ENCODE measurements at places on chromosomes 16 and 17. TPM values are rescaled to one million over a fixed set of nuclear protein-coding genes. Genes with fewer than 3 reads are reported as not detected.

Gene C1QL1
- total RNA-seq, result 0.38 TPM

Gene GEMIN4
- 43.0 TPM for total RNA-seq

Gene KRT40
- total RNA-seq, result not detected

Gene FBXL16
- total RNA-seq, result 4.2 TPM

Gene SLC47A1
- total RNA-seq, result 0.19 TPM

DNA sequence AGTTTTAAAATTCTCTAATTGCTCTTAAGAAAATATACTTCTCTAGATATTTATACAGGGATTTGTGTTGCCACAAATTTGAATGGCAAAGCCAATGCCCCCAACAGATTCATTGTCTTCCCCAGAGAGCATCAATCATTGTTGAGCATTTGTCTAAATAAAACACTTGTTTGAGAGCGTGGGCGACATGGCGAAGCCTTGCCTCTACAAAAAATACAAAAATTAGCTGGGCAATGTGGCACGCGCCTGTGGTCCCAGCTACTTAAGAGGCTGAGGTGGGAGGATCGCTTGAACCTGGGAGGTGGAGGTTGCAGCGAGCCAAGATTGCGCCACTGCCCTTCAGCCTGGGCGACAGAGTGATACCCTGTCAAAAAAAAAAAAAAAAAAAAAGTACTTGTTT lies 13.4 kb upstream of the SRSF1 start:
- DNase-seq, result no peak

DNA sequence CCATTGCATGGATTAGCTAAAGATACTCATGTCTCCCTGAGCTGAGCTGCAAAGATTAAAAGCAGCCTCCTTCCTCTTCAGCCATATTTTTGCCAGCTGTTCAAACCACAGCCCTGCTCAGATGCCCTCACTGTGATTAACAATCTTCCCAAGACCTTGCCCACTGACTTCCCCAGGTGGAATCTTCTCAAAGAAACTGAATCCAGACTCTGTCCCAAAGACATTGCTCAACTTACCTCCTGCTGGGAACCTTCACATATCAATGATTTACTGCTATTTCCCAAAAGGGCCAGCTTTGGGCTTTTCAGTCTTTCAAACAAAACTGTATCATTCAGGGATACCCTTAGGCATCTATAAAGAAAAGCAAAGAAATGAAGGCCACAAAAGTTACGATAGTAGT lies 9.2 kb downstream of the C17orf67 start:
- no peak for DNase-seq

- DNase-seq, result no peak
These were observed 907 bp upstream of the ESRP2 start for GRCh38 chr16:68236826-68237242.

GRCh38 chr17:72826602-72827001 lies 265.9 kb downstream of the SLC39A11 start:
- no peak for DNase-seq

DNA sequence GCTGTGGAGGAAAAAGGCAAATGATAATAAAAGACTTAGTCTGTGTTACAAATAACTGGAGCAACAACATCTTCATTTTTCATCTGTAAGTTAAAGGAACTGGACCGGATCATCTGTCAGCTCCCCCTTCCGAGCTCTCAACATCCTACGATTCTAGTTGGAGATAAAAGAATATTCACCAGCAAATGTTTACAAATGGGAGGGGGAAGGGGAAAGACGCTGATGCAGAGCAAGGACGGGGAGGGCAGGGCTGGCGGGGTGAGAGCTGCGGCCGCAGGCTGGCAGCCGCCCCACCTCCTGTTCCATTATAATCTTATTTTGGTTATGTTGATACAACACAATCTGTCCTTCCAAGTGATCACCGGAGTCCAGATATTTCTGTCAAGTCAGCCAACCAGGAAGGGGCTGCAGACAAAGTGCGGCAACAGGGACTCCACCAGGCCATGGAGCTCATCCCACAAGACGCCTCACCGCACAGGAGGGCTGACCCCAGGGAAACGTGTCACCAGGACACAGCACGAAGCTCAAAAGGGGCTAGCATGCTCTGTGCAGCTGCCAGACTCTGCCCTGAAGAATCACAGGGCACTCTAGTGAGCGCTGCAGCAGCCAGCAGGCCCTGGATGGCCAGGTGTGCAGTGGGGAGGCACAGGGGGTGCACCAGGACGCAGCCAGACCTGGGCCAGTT lies 19.7 kb downstream of the FBXO31 start:
- DNase-seq, result no peak

- no peak for DNase-seq
These were observed 73.1 kb downstream of the WNT3 start for GRCh38 chr17:46745376-46745775.

GRCh38 chr17:28912281-28912937 lies 9.5 kb upstream of the DHRS13 start:
- DNase-seq, result no peak

DNA sequence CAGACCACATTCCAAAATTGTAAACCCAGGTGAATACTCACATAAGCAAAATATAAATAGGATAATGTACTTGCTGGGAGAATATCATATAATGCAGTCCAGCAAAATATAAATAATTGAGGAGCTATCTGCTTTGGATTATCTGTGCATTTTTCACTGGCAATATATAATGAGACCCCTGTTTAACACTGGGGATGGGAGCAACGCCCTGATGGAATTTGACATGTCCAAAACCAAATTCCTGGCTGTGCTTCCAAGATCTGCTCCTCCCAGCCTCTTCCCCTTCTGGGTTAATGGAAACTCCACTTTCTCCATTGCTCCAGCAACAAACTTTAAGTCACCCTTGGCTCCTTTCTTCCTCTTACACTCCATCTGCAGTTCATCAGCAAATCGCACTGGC lies 35.5 kb upstream of the HLF start:
- no peak for DNase-seq

DNA sequence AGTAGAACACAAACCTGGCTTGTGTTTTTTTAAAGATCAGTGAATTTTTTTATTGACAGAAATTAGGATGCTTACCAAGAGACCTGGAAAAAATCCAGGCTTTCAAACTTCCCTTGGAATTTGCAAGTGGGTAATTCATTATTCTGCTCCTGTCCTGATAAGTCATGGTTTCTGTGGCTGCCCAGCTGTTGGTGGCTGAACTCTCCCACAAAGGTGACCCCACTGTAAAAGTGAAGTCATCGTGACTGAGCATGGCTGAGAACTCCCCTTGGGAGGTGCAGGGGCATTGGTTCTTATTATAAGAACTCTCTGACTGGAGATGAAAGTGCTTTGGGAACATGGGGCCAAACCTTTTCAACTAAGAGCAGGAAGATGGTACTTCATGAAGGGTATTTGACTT lies 46.6 kb upstream of the TANC2 start:
- DNase-seq, result no peak

Measured in activated CD8-positive, alpha-beta memory T cell treated with anti-CD3 and anti-CD28 coated beads, Interleukin-2, amount 10 ng/mL, durations not matched to agents 7 days and 5 days (primary cell).